ENCODE measurements at places on chromosomes 12 and 14.

- DNase-seq, result no peak
Measured at GRCh38 chr12:80432061-80432460, 12.0 kb upstream of the PTPRQ start.

DNA sequence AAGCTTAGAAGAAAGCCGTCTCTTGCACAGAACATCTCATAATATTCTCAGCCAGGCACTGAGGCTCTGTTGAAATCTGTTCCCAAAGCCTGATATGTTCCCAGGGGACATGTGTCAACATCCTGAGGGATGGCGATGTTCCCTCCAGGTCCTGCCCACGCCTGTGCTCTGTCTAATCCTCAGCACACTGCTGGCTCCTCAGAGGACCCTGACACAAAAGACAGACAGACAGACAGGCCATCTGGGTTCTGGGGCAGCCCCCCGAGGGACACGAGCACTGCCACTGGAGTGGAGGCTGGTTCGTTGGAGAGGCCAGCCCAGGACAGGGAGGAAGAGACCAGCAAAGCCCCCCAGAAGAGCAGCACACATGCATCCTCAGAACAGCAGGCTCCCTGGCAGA is 27.8 kb downstream of the CHGA start:
- DNase-seq, result no peak

DNA sequence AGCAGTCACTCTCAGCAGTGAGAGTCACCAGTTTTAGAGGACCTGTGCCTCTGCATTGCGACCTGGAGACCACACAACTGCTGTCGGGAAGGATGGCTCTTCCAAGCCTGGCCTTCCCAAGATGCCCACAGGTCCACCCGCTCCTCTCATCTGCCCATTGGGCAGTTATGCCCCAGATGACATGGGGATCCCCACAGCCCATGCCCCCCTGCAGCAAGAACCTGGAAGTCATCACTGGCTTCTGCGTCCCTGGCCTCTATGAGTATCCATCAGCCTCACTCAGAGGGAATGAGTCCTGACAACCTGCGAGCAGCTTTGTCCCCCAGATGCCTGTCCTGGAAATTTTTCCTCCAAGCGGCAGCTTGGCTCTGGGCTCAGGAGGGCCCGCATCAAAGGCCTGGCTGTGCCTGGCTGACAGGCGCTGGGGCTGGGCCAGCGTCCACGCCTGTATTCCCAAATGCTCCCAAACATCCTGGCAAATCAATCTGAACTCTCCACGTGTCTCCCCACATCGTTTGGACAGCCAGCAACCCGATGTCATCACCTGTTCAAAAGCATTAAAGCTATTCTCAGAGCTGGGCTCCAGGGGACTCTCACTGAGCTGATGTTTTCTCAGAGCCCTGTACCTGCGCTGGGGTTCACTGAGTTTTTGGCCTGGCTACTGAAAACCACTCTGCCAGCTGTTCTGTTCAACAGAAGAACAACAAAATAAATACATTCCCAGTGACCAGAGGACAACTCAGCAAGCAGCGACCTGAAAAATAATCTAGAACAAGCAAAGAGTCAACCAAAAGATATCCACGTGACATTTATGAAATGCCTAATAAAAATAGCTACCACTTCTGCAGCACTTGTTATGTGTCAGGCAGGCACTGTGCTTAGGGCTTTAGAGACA is 57.8 kb downstream of the CLMN start:
- no peak for DNase-seq

DNA sequence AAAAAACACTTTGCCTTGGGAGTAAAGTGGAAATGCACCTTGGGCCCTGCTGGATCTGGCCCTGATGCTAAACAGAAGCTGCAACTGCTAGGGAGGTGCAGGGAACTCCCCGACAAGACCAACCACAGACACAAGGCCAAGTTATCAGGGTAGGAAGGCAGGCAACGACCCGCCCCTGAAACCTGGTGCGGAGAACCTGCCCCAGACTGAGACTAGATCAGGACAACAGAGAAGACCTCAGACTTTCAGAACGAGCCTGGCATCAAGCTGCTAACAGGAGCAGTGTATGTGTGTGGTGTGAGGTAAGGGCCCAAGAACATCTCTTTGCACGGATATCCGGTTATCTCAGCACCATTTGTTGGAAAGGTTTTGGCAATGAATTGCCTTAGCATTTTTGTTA is 233.7 kb upstream of the RTL1 start:
- DNase-seq, result no peak
